Bronchial smooth muscle cell (primary cell): ENCODE measurements at places on chromosomes 1 and 21. TPM values are rescaled to one million over a fixed set of nuclear protein-coding genes. Genes with fewer than 3 reads are reported as not detected.

TDRKH gene
- 0.95 and 1.0 TPM in 2 replicates for total RNA-seq

S100A12 gene
- total RNA-seq, result not detected in 2 replicates

LEPR gene
- 12.5 and 16.7 TPM in 2 replicates for total RNA-seq

ALPL gene
- under 0.01 and 11.7 TPM in 2 replicates for total RNA-seq

C1orf94 gene
- total RNA-seq, result not detected in 2 replicates

PLEKHN1 gene
- 0.09 and 0.63 TPM in 2 replicates for total RNA-seq

CITED4 gene
- 0.09 and 0.47 TPM in 2 replicates for total RNA-seq

CFAP107 gene
- not detected in 2 replicates for total RNA-seq

LHX8 gene
- not detected in 2 replicates for total RNA-seq

ACTN2 gene
- total RNA-seq, result under 0.01 TPM in 1 of 2 replicates, not detected in the other

NTMT2 gene
- total RNA-seq, result not detected in 2 replicates

NES gene
- 30.8 and 63.4 TPM in 2 replicates for total RNA-seq

IVL gene
- total RNA-seq, result not detected in 2 replicates

GBP1 gene
- total RNA-seq, result 11.0 and 19.7 TPM in 2 replicates

CFHR4 gene
- total RNA-seq, result not detected in 2 replicates

S100A6 gene
- total RNA-seq, result 4,155 and 5,808 TPM in 2 replicates

LEFTY2 gene
- not detected in 2 replicates for total RNA-seq
